ENCODE measurements at places on chromosomes 7 and 10. TPM values are rescaled to one million over a fixed set of nuclear protein-coding genes. Genes with fewer than 3 reads are reported as not detected.

Gene DNAH11
- 0.13 TPM for total RNA-seq

GRCh38 chr7:88146616-88147015 lies 73.2 kb downstream of the SRI start:
- H3K36me3 ChIP-seq = no peaks in the 10 kb centered on the region
- peak; percentile 48 for DNase-seq
- no peak overlapping the region for H3K4me3 ChIP-seq

Gene PTER
- 7.3 TPM for total RNA-seq

GRCh38 chr10:76902949-76903348 lies 734.7 kb downstream of the KCNMA1 start:
- H3K27ac ChIP-seq = no peak overlapping the region
- no peaks in the 10 kb centered on the region for H3K4me1 ChIP-seq
- no peak overlapping the region for H3K4me3 ChIP-seq
- H3K36me3 ChIP-seq = no peaks in the 10 kb centered on the region
- DNase-seq = peak; percentile 29
- no peaks in the 10 kb centered on the region for H3K27me3 ChIP-seq

DNA sequence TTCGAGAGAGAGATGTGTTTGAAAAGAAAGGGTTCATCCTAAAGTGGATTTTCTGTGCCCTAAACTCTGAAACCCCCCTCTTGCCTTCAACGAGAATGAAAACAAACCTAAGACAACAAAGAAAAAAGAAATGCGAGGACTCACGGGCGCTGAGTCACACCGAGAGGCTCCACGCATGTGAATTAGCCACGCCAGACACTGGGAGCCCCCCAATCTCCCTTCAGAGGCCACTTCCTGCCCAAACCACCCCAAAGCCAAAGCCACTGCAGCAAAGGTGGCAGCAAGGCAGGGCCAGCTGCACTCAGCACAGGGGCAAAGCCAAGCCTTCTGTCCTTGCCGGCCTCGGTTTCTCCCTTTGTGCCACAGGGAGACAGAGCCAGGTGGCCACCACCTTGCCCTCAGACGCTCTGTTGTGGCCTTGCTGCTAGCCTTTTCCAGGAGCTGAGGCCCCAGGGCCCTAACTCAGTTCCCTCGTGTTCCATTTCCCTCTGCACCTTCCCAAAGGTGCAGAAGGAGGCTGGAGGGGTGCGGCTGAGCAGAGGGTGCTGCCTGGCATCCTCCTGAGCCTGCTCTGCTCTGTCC lies 93.3 kb downstream of the FAM53B start:
- DNase-seq = no peak
- H3K4me3 ChIP-seq = no peak overlapping the region
- peak overlapping the region; percentile 53 for H3K27ac ChIP-seq
- peaks cover 80% of the 10 kb centered on the region for H3K4me1 ChIP-seq

DNA sequence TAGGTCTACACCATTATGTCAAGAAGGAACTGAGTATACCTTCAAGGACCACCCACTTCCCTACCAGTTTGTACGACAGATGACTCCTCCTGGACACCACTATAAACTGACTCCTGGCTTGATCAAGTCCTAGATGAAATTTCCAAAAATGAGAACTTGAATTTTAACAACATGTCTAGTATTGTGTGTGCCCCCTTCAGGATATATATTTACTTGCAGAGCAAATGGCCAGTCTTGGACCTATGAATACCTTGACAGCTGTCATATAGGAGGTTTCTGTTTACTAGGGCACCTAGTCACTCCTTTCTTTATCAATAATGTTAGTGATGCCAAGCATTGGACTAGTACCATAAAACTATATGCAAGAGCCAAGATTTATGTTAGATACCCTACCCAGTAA lies 94.1 kb upstream of the TMEM26 start:
- H3K4me1 ChIP-seq = no peaks in the 10 kb centered on the region
- no peaks in the 10 kb centered on the region for H3K36me3 ChIP-seq
- H3K27ac ChIP-seq = no peak overlapping the region

DNA sequence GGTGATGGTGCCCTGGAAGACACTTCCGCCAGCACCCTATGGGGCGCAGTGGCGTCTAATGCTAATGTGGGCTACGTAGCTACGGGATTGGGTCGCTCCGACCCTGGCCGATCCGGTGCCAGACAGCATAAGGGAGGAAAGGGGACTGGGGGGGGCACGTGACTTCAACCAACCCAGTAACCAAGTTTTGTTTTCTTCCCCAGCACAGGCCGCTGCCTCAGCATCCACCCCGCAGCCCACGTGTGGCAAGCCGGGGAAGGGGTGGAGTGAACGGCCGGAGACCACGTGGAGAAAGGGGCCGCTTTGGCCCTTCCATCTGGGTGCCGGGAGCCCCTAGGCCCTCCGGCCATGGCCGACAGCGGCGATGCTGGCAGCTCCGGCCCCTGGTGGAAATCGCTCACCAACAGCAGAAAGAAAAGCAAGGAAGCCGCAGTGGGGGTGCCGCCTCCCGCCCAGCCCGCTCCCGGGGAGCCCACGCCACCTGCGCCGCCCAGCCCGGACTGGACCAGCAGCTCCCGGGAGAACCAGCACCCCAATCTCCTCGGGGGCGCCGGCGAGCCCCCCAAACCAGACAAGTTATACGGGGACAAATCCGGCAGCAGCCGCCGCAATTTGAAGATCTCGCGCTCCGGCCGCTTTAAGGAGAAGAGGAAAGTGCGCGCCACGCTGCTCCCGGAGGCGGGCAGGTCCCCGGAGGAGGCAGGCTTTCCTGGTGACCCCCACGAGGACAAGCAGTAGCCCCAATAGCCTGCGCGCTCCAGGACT lies 2.5 kb downstream of the PRR15 start:
- no peak overlapping the region for H3K27ac ChIP-seq
- DNase-seq = peak; percentile 8
- H3K36me3 ChIP-seq = no peaks in the 10 kb centered on the region
- peak overlapping the region; percentile 34 for H3K4me3 ChIP-seq

DNA sequence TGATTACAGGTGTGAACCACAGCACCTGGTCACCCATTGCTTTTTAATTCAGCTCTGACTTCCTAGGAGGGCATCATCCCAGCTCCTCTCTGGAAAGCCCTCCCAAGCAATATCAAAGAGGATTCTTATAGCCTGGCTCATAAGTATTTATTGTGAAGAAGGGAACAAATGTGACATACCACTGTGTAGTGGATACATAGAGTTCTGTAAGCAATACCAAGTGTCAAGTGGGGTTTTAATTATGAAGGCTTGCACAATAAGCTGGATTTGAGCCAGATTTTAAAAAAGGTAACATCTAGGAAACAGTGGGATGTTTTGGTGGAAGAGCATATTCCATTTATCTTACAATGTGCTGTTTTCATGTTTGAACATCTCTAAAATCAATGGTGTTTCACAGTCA lies 19.0 kb upstream of the PRTFDC1 start:
- H3K4me1 ChIP-seq = peaks cover 11% of the 10 kb centered on the region
- no peak for DNase-seq
- no peak overlapping the region for H3K27ac ChIP-seq
- no peaks in the 10 kb centered on the region for H3K36me3 ChIP-seq

- no peak overlapping the region for H3K27ac ChIP-seq
- H3K36me3 ChIP-seq = no peaks in the 10 kb centered on the region
- DNase-seq = no peak
- H3K4me3 ChIP-seq = no peak overlapping the region
- H3K4me1 ChIP-seq = no peaks in the 10 kb centered on the region
Measured at GRCh38 chr10:43427166-43427825, 9.6 kb upstream of the ZNF487 start.

DNA sequence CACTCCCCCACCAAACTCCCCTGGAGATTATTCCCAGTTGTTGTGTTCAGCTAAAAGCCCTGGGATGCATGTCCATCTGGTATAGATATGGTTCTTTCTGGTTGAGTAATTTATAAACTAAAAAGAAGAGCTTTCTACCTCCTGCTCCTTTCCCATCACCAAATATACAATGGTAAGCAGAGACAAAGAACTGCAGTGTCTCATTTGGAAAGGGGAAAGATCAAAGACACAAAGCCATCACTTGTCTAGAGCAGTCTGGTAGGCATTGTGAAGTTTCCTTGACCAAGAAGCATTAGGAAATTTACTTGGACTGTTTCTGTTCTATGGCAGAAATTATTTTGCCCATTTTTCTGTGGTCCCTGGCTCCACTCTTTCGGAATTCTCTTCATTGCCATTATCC lies 24.9 kb upstream of the PANK1 start:
- H3K36me3 ChIP-seq = no peaks in the 10 kb centered on the region
- no peak for DNase-seq
- H3K27ac ChIP-seq = peak overlapping the region; percentile 26
- H3K4me3 ChIP-seq = no peak overlapping the region
- no peaks in the 10 kb centered on the region for H3K27me3 ChIP-seq

DNA sequence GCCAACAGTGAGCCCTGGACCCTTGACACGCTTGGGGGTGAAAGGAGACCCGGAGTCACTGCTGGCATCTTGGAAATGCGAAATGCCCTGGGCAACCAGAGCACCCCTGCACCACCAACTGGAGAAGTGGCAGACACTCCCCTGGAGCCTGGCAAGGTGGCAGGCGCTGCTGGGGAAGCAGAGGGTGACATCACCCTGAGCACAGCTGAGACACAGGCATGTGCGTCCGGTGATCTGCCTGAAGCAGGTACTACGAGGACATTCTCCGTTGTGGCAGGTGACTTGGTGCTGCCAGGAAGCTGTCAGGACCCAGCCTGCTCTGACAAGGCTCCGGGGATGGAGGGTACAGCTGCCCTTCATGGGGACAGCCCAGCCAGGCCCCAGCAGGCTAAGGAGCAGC lies 98.5 kb downstream of the TACC2 start:
- peaks cover 51% of the 10 kb centered on the region for H3K4me1 ChIP-seq
- DNase-seq = no peak
- no peak overlapping the region for H3K4me3 ChIP-seq
- peaks cover 7% of the 10 kb centered on the region for H3K27me3 ChIP-seq
- peaks cover 8% of the 10 kb centered on the region for H3K36me3 ChIP-seq
- no peak overlapping the region for H3K27ac ChIP-seq

Gene NPSR1
- total RNA-seq = 0.31 TPM

DNA sequence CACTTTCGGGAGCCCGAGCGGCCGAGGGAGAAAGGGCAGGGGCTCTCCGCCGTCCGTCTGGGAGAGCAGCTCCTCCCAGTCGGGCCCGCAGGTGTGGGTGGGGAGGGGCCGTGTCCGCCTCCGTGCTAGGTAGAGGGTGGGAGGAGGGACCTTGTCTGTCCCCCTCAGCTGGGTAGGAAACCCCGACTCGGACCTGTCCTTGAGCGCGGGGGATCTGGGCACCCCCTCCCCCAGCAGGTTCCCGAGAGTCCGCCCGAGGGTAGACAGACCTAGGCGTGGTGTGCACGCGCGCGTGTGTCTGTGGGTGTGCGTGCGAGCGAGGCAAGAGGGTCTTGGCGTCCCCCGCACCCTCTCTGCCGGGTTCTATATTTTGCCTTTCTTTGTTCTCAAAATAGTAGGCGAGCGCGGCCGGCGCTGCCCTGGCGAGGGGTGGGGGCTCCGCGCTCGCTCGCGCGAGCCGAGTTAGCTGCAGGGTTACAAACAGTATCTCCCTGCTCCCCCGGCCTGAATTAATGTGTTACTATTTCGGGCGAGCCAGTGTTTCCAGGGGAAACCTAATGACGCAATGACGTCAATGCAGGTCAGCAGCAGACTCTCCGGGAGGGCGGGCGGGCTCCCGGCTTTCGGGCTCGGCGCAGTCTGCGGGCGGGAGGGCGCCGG lies 73.9 kb upstream of the LEP start:
- DNase-seq = peak; percentile 73
- peaks cover 19% of the 10 kb centered on the region for H3K4me1 ChIP-seq
- H3K27me3 ChIP-seq = peaks cover 89% of the 10 kb centered on the region
- H3K4me3 ChIP-seq = peak overlapping the region; percentile 27
- H3K36me3 ChIP-seq = no peaks in the 10 kb centered on the region

DNA sequence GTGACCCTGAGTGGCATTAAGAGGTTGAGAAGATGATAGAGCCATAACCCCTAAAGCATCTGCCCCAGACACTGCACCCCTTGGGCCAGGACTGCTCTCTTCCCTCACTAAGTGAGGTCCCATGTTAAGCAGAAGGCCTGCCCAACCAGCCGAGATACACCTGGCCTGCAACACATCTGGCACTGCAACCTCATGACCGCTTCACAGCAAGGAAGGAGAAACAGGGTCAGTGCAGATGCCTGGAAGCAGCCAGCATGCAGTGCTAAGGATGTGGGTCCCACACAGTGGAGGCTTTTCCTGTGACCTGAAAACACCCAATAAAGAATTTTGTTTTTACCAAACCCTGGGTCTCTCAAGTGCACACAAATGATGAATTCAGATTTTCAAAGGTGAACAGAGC lies 7.4 kb downstream of the NOD1 start:
- DNase-seq = no peak
- no peaks in the 10 kb centered on the region for H3K27me3 ChIP-seq
- peaks cover 3% of the 10 kb centered on the region for H3K36me3 ChIP-seq
- H3K4me3 ChIP-seq = no peak overlapping the region
- H3K4me1 ChIP-seq = peaks cover 51% of the 10 kb centered on the region

Gene ABCB4
- 0.49 TPM for total RNA-seq
